SHP77 (cell line): ENCODE measurements at places on chromosomes 7 and 10.

GRCh38 chr10:47403446-47404318 lies 19.6 kb upstream of the ZNF488 start:
- no peak for DNase-seq

DNA sequence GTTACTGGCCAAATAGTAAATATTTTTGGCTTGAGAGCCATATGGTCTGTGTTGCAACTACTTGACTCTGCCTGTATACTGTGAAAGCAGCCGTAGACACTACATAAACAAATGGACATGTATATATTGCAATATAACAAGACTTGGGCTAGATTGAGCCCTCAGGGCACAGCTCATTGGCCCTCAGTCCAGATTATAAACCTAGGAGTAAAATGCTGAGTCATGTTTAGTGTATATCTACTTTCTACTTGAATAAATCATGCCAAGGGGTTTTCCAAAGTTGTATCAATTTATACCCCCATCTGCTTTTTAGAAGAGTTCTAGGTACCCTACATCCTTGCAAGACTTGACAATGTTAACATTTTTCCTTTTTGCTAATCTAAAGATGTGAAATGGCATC lies 27.4 kb upstream of the POU6F2 start:
- no peak for DNase-seq

GRCh38 chr7:96135241-96135640 lies 186.7 kb downstream of the SLC25A13 start:
- DNase-seq, result no peak

GRCh38 chr7:31896925-31897324 lies 173.3 kb downstream of the PDE1C start:
- peak; percentile 85 for DNase-seq

- DNase-seq, result no peak
Observed at GRCh38 chr10:77251297-77252013, 386.2 kb downstream of the KCNMA1 start.

- no peak for DNase-seq
Observed at GRCh38 chr10:34555653-34556052, 259.4 kb downstream of the PARD3 start.

- peak; percentile 23 for DNase-seq
Observed at GRCh38 chr7:87875151-87876039, 765 bp downstream of the SLC25A40 start.

DNA sequence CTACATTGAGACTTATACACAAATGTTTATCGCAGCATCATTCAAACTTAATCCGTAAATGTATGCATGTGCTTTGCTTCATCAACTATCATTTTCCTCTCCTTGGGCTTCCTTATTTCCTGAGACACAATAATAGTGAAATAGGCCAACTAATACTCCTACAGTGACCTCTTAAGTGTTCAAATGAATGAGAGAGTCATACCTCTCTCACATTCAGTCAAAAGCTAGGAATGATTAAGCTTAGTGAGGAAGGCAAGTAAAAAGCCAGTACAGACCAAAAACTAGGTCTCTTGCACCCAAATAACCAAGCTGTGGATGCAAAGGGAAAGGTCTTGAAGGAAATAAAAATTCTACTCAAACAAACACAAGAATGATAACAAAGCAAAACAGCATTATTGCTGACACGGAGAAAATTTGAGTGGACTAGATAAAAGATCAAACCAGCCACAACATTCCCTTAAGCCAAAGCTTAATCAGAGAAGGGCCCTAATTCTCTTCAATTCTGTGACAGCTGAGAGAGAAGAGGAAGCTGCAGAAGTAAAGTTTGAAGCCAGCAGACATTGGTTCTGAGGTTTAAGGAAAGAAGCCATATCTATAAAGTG lies 72.3 kb downstream of the GLCCI1 start:
- no peak for DNase-seq

DNA sequence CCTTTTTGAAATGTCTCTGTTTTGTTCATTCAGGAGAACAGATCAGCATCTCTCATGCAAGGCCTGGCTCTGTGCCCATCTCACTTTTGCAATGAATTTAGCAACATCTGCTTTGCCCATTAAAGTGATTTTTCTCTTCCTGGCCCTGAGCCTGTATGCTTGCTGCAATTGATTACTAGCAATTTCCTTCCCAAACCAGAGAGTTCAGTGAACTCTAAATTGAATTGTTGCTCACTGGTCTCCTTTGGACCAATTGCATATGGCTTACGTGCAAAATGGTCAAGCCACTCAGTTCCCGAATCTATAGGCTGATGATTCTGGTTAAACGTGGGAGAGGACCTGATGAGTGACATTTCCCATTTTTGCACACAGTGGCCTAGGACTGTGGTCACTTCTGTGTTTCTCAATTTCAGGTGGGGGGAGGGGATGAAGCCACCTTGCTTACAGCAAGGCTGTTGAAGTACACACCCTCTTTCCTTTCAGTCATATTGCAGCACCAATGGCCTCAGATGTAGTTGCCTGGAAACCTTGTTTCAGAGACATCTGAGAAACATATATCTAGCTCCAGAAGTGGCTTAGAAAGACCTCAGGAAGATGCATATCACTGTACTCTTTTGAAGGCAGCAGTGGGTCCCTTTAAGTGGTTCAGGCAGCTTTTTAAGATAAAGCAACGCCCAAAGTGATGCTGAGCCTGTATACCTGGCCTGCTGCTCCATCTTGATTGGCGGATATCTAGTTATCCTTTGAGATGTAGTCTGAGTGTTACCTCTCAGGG lies 201.4 kb downstream of the PTEN start:
- no peak for DNase-seq

DNA sequence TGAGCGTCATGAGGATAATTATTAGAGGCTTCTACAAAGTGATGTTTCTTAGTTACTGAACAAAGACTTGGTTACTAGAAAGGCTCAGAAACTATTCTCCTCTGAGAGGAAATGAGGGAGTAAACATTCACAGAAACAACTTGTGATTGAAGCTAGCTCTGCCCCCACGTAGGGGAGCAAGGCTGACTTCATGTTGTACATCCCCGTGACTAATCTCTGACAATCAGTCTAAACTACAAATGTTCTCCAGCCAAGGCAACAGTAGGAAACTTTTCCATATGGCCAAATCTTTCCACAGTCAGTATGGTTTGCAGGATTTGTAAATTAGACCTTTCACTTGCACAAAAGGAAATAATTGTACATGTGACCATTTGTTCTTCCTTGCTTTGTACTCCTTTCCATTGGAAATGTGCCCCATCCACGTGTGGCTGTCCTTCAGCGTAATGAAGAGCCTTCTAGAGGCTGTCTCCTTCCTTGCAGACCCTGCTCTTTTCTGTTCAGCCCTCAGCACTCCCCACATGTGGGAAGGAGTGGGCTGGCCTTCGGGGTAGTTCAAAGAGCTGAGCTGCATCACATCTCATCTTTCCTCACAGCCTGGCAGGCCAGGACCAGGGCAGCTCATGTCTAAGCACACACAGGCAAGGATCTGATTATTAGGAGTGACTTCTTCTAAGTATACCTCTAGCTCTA lies 93.5 kb downstream of the PCGF5 start:
- no peak for DNase-seq
